ENCODE measurements at places on chromosomes 6 and 20.

GRCh38 chr20:57998276-57998675 lies 230.2 kb downstream of the ANKRD60 start:
- DNase-seq: no peak

GRCh38 chr20:20518263-20518662 lies 150.4 kb downstream of the INSM1 start:
- DNase-seq: no peak

- DNase-seq: no peak
These were observed 16.8 kb upstream of the SIRPG start for GRCh38 chr20:1674361-1674760.

DNA sequence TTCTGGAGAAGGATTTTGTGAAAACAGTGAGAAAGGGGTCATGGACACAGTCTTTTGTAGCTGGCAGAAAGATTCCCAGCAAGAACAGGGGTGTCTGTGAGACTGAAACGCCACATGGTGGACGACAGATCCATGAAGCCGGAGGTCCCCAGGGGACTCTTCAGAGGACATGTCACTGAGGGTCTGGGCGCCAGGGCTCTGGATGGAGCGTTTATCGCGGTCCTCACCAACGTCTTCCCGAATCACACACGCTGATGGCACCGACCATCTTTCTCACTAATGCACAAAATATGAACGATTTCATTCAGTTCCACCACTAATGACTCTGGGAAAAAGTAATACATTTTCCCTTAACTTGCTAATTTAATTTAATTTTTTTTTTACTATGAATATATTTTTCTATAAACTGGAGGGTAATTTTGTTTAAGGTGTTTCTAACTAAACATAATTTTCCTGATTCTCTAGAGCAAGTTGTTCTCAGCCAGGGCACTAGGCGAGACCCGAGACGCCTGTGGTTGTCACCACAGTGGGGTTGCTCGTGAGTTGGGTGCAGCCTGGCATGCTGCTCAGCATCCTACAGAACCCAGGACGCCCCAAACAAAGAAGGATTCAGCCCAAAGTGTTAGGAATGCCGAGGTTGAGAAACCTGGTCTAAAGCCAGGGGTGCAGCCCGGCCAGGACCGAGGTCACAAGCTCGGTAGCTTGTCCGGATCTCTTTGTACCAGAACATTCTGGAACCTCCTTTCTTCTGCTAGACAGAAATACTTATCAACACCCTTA lies 306.2 kb downstream of the TAF4 start:
- DNase-seq: no peak

GRCh38 chr6:321158-321438 lies 28.8 kb downstream of the DUSP22 start:
- DNase-seq: no peak

DNA sequence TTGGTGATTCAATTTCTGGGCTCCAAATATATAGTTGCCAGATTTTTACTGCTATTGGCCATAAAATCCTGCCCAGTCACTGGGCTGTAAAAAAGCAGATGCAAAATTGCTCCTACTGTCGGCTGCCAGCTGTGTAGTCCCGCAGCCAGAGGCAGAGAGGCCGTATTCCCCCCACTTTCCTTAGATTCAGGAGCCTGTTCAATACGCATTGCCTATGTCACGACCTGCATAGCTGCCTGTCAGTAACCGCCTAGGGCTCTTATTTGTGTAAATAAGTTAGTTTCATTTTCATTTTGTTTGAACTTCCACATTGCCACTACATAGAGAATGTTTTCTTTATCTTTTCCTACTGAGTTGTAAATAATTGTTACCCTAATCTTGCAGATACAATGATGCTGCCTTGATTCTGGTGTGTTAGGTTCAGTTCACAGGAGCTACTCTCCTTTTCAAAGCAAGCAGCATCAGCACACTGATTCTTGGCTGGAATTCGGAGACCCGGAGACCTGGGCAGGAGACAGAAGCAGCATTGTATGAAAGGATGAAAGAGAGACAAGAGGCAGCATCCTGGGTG lies 46.0 kb upstream of the UST start:
- DNase-seq: peak; percentile 56

DNA sequence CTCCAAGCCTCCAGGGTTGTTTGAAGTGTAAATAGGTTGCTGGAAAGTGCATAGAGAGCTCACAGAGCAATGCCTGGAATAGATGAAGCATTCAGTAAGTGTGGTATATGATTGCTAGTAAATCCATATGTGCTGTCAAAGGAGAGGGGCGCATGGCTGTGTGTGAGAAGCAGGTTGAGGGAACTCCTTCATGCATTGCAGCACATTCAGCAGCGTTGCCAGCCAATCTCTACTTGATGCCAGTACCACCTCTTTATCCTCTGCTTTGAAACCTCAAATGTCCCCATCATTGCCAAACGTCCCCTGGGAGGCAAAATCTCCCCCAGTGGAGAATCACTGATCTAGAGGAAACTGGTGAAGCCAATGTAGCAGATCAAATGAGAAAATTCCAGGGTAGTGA lies 82.7 kb upstream of the RALGAPA2 start:
- no peak for DNase-seq

DNA sequence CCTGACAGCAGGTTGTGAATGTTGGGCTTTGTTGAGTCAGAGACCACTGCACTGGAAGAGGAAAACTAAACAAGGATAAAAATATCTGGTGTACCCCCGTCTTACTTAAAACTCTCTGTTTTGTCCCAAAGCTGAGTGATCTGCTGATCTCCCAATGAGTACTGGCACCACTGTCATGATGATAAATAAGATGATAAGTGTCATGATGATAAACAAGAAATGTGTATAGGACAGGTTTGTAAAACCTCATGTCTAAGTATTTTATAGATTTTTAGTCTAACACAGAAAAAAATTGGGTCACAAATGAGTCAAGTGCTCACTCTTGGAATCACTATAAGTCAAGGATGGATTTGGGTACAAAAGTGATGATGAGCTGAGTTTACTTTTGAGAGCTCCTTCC lies 8.5 kb upstream of the SIM1 start:
- no peak for DNase-seq

GRCh38 chr20:35845561-35845960 lies 73.7 kb downstream of the PHF20 start:
- no peak for DNase-seq

DNA sequence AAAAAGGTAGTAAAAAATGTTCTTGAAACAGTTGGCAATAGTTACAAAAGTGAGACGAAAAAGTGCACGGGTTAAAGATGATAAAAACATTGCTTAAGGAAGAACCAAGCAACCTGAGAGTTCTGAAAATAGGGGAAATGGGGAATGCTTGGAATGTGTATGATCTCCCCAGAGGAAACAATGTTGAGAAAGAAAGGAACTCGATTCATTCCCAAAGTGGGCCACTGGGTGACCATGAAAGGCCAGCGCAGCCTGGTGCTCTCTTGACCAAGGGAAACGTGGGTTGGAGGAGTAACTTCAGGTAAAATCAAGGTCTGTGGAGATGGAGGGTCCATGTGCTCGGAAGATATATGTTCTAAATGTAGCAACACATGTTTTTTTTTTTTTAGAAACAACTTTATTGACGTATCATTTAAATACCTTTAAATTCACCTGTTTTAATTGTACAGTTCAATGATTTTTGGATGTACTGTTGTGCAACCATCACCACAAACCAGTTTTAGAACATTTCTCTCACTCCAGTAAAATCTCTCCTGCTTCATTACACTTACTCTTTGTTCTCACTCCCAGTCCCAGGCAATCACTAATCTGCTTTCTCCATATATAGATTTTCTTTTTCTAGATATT lies 34.5 kb upstream of the CEP85L start:
- DNase-seq: no peak

- DNase-seq: no peak
These were observed 8.0 kb downstream of the SLC22A3 start for GRCh38 chr6:160356074-160356744.

DNA sequence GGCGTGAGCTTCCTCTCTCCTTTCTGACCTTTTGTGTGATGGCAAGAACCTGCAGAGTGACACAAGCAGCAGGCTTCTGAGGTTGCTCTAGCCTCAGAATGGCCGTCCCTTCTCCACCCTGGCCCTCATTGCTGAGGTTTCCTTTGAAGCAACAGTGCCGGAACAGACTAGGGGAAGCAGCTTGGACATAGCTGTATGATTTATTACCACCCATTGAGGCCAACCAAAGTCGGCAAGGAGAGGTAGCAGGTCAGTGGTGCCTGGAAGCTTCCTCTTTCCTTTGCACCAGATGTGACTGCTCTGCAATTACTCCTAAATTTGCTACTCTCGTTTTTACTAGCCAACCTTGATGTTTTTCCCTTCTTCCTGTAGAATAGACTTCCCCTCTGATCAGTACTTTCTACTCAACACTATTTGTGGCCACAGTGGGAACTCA lies 31.4 kb downstream of the PTPN1 start:
- DNase-seq: peak; percentile 69

- DNase-seq: peak; percentile 75
These were observed 95.5 kb upstream of the SCGN start for GRCh38 chr6:25556516-25556915.

GRCh38 chr6:145070791-145071190 lies 664.5 kb downstream of the EPM2A start:
- no peak for DNase-seq

DNA sequence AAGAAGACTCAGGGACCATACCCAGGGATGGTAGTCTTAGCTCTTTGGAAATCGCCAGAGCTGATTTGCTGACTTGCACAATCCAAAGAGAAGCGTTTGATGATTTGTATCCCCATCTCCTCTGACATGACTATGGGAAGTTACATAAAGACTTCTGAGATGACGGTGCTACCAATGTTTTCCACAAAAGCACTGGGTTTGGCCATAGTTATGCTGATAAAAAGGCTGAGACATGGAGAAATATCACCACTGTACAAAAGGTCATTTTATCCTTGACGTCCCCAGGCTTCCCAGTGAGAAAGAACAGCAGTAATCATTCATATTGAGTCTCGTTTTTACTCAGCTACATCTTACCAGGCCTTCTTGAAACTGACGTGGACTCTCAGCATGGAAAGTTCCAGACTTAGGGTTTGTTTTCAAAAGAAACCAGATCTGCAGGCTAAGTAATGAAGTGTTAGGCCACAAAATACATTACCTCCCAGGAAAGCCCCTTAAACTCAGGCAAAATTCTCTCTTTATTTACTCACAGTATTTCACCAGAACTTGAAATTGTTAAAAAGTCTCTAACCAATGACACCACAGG lies 370.3 kb upstream of the JARID2 start:
- DNase-seq: no peak

GRCh38 chr6:20808924-20809323 lies 274.7 kb downstream of the CDKAL1 start:
- no peak for DNase-seq

- DNase-seq: no peak
These were observed 813.7 kb downstream of the KIF16B start for GRCh38 chr20:15759594-15759993.

- no peak for DNase-seq
These were observed 21.9 kb upstream of the KIAA0408 start for GRCh38 chr6:127481111-127481510.

- no peak for DNase-seq
These were observed 20.8 kb downstream of the TMEM14A start for GRCh38 chr6:52691718-52692117.

GRCh38 chr6:100121854-100122609 lies 128.0 kb upstream of the MCHR2 start:
- no peak for DNase-seq

- DNase-seq: no peak
These were observed 59.0 kb upstream of the EEF1A1 start for GRCh38 chr6:73579851-73580246.

GRCh38 chr6:8006208-8006607 lies 58.0 kb downstream of the BLOC1S5 start:
- DNase-seq: peak; percentile 58

GRCh38 chr6:78483553-78484197 lies 383.7 kb upstream of the IRAK1BP1 start:
- DNase-seq: no peak

DNA sequence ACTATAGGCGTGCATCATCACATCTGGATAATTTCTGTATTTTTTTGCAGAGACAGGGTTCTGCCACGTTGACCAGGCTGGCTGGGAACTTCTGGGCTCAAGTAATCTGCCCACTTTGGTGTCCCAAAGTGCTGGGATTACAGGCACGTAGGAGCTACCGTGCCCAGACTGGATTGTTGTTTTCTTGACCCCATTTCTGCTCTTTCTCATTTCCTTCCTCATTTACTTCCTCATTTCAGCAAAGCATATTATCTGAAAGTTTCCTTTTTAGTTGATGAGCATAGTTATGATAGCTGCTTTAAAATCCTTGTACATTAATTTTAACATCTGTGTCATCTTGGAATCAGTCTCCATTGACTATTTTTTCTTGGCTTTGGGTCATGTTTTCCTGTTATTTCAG lies 301.0 kb upstream of the RUNX2 start:
- DNase-seq: no peak

- no peak for DNase-seq
These were observed 32.6 kb upstream of the TULP4 start for GRCh38 chr6:158279615-158280014.

DNA sequence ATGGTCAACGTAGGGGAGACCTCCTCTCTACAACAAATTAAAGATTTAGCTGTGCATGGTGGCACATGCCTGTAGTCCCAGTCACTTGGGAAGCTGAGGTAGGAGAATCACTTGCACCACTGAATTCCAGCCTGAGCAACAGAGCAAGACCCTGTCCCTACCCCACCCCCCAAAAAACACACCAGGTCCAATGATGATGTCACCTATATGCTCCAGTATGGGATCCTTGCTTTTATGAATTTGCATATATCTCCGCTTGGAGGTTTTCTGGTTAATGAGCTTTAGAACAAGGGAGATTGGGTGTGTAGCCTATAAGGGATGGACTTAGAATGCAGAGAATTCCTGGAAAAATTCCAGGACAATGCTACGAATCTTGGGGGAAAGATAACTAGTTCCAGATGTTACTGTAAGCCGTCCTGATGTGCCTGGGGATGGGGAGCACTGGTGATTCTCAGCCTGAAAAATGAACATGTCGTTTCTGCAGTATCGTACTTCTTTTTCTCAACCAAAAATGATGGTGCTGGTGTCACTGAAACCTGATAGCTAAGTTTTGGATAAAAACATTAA lies 61.1 kb downstream of the ZBTB2 start:
- DNase-seq: no peak

DNA sequence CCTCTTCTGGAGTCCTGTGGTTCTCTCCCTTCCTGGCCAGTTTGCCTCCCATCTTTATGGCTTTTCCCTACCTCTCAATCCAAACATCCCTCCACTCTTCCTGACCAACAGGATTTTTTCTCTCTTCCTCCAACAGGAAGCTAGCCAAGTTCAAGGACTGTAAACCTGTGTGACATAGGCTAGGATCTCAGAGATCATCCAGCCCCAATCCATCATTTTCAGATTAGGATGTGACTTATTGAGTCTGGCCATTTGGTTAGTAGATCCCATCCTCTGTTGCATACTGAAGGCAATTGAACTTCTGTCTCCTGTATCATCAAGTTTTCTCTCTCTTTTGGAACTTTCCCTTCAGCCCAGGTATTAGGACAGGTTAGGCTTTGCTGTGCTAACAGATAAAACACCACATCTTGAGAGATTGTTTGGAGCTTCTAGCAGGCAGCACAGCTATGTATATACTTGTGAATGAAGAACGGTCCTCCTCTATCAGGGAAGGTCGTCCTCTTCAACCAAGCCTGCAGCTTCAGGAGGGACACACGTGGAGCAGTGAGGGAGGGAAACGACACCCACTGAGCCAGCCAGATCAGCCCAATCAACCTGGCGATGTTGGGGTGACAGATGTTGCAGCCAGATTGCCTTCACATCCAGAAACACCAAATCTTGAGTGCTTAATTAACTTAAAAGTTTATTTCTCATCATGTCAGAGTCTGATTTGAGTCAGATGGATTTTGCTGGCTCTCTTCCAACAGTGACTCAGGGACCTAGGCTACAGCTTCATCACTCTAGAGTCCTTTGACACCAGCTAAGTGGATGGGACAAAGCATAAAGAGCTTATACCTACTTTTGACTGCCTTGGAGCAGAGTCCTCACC lies 106.8 kb downstream of the GJA10 start:
- DNase-seq: no peak

GRCh38 chr20:31667315-31668285 lies 29.9 kb downstream of the COX4I2 start:
- DNase-seq: peak; percentile 70

Data from B cell (primary cell).